ENCODE measurements at places on chromosomes 4 and X.

DNA sequence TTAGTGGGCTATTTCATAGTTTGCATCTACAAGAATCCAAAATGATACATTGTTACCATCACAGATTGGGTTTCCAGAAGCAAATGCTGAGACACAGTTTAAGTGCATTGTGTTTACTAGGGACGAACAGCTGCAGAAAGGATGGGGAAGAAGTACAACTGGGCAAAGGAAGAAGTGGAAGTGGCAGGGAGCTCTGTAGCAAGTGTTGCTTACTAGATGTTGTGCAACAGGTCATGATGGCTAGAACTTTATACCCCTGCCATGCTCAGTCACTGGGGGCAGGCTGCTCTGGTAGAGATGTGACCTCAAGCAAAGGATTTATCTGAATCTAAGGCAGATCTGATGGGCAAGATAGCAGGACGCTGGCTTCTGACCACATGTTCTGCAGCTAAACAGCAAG, 76.1 kb upstream of the EMCN start:
- DNase-seq = no peak

DNA sequence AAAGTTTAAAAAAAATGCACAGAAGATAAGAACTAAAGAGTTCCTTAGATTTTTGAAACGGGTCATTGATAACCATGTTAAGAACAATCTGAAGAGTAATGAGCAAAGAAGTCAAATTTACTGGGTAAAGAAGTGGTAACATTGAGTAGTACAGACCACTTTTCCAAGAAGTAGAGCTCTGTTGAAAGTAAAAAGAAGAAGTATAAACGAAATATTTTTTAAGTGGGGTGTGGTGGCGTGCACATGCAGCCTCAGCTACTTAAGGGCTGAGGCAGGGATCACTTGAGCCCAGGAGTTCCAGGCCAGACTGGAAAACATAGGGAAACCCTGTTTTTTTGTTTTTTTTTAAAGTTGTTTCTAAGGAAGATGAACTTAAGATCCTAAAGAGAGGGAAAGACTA, 68.5 kb downstream of the UBA6 start:
- DNase-seq = no peak

DNA sequence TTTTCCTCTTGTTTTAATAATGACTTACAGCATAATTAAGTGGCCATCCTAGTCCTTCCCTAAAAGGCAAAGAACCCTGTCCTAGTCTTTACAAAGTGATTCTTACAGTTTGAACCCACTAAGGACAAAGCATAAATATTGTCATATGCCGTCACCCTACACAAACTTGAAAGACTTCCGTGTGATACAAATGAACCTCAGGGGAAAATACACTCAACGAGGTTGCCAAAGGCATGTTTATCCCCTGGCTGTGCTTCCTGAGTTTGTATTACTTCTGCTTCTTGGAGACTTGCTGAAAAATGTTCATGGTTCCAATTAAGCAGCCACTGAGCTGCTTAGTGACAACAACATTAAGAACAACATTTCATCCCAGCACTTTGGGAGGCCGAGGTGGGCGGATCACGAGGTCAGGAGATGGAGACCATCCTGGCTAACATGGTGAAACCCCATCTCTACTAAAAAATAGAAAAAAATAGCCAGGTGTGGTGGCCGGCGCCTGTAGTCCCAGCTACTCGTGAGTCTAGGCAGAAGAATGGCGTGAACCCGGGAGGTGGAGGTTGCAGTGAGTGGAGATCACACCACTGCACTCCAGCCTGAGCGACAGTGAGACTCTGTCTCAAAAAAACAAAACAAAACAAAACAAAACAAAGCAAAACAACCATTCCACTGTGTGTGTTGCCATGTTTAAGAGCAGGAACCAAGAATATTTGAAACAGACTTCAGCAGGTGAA, 16.2 kb downstream of the RASSF6 start:
- DNase-seq = no peak

DNA sequence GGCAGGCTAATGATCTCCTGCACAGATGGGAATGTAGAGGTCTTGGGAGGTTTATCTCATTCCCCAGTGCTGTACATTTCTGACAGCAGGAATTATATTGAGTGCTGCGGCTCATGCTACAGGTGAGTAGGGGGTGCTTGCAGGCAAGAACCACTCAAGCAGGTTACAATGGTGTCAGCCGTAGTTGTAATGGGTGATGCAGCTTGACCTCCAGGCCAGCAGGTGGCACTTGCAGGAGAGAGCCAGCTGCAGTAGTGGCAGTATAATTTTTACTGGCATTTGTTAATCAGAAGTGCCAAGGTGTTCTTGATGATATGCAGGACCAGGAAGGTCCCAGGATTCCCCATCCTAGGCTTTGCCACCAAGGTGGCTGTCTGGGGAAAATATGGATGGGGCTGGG, 759.6 kb upstream of the NDST4 start:
- no peak for DNase-seq

DNA sequence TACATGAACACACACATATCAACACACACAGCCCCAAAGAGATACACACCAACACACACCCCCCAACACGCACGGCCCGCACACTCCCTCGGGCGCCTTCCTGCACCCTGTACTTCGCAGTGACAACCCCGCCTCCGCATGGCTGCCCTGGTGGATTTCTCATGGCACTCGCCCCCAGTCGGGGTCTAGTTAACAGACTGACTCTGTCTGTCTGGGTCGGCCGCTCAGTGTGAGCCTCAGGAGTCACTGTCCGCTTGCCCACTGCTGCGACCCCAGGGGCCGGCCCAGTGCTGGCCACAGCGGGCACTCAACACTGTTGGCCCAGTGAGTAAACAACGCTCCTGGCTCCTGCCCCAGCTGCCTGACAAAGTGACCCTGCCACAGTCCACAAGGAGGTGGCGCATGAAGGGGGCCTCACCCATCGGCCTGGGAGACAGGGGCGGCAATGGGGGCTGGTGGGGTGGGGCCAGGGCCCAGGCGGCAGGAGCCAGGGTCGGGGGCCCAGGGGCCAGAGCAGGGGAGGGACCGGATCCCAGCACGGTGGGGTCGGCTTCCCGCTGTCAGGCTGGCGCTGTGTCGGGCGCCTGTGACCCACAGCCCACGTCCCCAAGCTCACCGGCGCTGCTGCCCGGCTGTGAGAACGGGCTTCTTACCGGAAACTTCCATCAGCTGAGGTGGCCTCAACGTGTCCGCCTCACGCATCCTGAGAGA, 40.2 kb upstream of the MAN2B2 start:
- no peak for DNase-seq

- no peak for DNase-seq
Measured at GRCh38 chrX:103554687-103555424, 30.5 kb upstream of the TCEAL4 start.
